ENCODE measurements at places on chromosomes 5 and 9. TPM values are rescaled to one million over a fixed set of nuclear protein-coding genes. Genes with fewer than 3 reads are reported as not detected.

DNA sequence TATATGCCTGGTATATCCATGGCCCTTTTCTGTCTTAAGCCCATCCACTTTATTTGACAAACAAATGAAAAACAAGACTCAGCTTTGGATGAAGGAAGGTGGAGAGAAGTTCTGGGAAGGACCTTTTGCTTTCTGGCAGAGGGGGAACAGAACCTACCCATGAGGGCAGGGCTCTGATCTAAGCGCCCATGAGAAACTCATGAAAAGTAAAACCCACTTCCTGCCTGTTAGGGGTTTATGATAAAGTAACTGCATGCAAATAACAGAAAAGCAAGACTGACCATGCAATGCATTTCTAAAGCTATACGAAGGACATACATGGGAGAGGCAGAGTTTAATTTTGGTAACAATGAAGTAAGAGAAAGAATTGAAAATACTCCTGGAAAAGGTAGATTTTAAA lies 181.9 kb upstream of the ADRA1B start:
- no peak for DNase-seq

DNA sequence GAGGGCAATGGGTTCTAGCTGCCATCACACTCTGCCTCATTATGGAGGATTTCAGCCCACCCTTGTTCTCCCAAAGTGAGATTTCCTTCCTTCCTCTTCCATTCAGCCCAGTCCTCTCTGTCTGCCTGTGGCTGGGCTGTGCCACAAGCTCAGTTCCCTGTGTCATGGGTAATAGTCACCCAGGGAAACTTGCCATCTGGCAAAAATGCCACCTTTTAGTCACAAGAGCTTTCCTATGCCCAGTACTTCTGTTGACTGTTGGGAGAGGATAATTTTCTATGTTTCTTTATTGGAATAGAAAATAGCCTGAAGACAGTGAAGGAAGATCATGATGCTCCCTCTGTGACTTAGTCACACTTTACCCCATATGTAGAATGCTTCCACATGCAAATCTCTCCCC lies 71.4 kb downstream of the TLR4 start:
- no peak for DNase-seq

DNA sequence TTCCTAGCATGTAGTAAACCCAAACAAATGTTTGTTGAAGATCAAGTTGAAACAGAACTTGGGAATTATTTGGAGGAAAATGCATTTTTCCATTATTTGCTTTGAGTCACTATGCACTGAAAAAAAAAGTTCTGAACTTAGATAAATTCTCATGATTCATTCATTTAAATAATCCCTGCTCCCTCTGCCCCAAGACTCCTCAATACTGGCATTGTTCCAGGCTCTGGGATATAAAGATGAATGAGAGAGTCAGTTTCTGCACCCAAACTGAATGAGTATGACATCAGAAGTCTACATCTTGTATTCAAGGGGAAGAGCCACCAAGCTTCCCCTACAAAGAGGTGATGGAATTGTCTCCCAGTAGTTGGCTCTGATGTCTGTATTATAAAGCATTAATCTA lies 123.9 kb downstream of the SEC61B start:
- no peak for DNase-seq

GRCh38 chr5:170791325-170791954 lies 7.9 kb downstream of the GABRP start:
- DNase-seq, result peak; percentile 58

DNA sequence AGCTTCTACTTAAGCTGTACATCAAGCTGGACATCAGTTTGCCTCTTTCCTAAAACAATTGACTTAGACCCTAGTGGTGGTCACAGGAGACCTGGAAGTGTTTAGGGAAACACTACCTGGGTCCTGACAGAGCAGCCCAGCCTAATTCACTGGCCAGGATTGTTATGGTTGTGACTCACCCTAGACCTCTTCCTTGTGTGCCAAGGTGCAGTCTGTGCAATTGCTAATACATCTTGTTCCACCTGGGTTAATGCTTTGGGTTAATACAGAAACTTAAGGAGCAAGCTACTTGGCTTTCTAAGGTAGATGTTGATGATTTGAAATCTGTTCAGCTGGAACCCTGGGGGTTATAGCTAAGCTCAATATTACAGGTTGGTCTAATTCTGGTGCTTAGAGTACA lies 48.7 kb upstream of the SLC46A2 start:
- no peak for DNase-seq

DNA sequence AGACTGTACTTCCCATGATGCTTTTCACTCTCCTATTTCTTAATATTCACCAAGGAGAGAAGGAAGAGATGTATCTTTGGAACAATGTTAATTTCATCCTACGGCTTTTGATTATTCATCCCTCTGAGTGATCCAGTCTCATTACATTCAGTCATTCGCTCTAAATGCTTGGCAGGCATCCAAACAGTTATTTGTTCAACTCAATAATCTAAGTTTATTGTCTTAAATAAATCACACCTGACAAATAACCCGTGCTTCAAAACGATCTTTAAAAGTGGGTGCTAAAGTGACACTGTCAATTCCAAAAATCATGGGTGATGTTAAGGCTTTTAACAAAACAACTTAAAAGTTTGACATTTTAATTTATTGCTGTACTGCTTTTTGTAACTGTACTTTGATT lies 233.1 kb downstream of the RASEF start:
- no peak for DNase-seq

- DNase-seq, result peak; percentile 11
These were observed 24.1 kb downstream of the CARTPT start for GRCh38 chr5:71743155-71743554.

DNA sequence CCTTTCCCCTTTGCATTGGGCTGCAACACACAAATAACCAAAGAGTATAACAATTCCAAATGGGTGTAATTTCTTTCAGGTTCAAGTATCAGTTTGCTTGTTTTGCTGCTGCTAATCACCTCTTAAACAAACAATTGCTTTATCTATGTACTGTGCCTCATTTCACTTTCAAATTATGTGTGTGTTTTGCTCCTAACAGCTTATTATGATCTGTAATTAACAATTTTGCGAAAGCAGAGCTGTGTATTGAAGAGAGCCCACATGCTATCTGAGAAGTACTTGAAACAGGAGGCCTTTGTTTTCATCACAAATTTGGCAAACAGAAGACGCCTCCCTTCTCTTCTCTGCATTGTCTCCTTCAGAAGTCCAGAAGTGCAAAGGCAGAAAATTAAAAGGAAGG lies 312.0 kb downstream of the TLE1 start:
- DNase-seq, result no peak

DNA sequence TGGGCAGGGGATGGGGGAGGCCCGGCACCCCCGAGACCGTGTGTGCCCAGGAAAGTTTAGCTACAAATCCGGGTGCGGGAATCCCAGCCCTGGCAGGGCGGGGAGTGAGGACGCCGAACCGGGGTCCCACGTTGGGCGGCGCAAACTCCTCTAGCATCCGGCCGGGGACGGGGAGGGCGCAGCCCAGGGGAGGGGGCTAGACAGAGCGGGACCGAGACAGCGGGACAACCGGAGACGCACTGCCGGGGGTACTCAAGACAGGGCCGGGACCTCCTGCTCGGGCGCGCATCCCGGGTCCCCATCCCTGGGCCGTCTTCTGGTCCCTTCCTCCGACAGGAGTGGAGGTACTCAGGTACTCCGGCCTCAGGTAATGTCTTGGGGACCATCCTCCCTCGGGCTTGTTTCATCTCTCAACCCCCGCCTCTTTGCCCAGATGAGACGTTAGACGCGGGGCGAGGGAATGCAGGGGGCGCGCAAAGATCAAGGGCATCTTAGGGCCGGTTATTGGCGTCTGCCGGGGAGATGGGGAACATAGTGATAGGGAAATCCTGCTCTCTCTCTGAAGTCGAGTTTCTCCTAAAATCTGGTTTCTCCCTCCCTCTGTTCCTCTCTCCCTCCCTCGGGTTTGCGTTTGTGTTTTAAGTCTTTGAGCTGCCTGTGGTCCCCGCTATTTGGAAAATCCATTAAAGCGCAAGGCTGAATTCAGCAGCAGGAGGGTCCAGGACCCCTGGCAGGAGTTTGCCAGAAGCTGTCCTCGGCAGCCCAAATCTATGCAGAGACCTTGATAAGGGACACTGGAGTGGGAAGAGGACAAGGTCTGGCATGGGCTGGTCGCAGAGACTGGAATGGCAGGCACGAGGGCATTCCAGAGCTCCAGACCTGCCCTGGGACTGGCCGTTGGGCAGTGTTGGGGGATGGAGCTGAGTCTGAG lies 815 bp downstream of the PDZD2 start:
- DNase-seq, result no peak

DNA sequence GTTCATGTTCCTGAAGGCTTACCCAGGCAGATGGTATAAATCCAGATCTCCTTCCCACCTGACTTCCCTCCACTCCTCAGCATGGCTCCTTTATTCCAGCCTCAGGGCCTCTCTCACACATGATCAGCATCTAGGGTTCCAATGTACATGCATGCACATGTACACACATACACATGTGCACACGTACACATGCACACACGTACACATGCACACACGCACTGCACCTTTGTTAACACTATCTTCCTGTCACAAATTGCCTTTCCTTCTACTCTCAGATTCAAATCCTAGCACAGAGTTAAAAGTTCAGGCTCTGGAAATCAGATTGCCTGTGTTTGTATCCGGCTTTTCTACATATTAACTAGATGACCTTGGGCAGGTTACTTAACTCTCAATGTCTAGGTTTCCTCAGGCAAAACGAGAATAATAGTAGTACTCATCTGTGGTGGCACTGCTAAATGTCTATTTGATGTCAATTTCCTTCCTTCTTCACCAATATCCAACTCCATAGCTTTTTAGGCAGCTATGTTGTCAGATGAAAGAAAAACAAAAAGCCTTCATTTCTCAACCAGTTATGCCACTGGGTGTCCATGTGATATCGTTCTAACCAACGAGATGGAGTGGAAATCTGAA lies 12.8 kb upstream of the SELENOP start:
- no peak for DNase-seq

DNA sequence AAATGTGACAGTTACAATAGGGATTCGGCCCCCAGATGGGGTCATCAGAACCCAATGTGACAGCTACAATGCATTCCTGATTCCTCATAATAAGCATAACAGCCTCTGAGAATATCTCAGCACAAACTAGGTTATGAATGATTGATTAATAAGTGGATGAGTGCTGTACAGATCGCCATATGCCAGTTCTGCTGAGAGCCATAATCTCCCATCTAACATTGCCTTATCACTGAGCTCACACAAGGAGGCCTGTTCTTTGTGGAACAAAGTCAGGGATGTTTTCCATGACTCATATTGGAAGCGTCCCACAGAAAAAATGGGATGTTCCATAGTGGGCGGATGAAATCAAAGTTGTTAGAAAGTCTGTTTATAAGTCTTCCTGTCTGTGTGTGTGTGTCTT lies 89.6 kb downstream of the KIF4B start:
- DNase-seq, result no peak

GRCh38 chr5:168209997-168210396 lies 81.4 kb upstream of the WWC1 start:
- no peak for DNase-seq

- DNase-seq, result peak; percentile 6
These were observed 754 bp downstream of the DCAF12 start for GRCh38 chr9:34125681-34126206.

DNA sequence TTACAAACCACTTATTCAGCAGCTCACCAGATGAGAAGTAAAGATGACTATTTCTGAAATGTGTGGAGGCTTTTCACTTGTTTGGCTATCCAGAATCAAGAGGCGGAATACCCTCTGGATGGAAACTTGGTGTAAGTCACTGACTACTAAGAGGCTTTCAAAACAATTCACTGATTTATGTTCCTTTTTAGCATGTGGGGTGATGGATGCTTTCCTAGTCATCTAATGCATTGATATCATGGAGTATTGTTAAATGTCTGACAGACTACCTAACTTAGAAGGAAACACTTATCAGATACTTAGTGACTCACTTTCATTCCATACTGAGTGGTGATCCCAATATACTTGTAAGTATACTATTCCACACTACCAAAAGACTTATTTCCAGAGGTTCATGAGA lies 141.4 kb downstream of the PLK2 start:
- DNase-seq, result no peak

DNA sequence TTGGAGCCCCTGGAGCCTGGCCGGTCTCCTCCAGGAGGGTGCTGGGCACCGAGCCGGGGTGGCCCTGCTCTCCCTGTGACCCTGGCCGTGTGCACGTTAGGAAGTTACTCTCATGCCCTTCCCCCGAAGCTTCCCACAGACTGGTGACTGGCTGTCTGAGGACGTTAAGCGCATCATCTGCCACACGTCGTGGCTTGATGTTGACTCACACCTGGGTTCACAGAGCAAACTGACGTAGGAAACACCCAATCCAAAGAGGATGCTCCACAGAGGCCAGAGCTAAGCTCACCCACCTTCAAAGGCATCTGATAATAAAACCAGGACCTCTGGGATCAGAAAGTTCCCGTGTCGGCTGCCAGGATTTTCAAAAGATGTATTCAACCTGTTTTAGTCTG lies 152.9 kb upstream of the PHYKPL start:
- DNase-seq, result no peak

DNA sequence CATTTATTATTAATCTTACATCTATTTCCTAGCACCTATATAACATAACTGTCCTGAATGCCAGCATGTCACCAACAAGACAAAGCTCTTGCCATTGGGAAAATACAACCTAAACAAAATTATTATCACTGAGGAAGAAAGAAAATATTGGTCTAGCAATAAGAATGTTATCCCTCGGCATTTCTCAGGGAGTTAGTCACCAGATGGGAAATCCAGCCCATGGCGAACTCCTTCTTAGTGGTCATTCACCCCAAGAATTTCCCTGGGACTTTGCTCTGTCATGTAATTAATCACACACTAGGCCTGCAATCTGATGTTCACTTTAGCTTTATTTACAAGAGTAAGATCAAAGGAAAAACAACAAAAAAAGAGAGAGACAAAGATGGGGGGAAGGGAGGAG lies 56.1 kb upstream of the TAS2R1 start:
- DNase-seq, result no peak

- no peak for DNase-seq
These were observed 17.2 kb downstream of the RIC1 start for GRCh38 chr9:5646116-5646515.

DNA sequence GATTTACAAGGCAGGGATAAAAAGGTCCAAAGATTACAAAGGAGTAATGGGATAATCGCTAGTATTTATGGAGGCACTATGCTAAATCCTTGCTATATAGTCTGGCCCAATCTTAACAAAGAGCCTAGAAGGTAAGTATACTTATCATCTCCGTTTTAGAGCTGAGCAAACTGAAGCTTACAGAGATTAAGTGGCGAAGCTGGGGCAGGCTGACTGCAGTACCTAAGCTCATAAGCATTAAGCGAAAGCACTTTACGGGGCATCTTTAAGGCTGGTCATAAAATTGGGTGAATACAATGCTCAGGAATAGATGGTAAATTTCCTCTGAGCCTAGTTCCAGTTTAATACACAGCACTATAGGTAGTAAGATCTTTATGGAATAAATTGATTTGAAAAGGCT lies 30.0 kb upstream of the ZNF366 start:
- no peak for DNase-seq

PDCD1LG2 gene
- 1.5 TPM for polyA plus RNA-seq

ACSL6 gene
- 0.34 TPM for polyA plus RNA-seq

DIRAS2 gene
- 1.1 TPM for polyA plus RNA-seq

OR1Q1 gene
- polyA plus RNA-seq, result not detected

TNPO1 gene
- polyA plus RNA-seq, result 82.1 TPM
